GM12878 (cell line): ENCODE measurements at places on chromosomes 7 and 10.

DNA sequence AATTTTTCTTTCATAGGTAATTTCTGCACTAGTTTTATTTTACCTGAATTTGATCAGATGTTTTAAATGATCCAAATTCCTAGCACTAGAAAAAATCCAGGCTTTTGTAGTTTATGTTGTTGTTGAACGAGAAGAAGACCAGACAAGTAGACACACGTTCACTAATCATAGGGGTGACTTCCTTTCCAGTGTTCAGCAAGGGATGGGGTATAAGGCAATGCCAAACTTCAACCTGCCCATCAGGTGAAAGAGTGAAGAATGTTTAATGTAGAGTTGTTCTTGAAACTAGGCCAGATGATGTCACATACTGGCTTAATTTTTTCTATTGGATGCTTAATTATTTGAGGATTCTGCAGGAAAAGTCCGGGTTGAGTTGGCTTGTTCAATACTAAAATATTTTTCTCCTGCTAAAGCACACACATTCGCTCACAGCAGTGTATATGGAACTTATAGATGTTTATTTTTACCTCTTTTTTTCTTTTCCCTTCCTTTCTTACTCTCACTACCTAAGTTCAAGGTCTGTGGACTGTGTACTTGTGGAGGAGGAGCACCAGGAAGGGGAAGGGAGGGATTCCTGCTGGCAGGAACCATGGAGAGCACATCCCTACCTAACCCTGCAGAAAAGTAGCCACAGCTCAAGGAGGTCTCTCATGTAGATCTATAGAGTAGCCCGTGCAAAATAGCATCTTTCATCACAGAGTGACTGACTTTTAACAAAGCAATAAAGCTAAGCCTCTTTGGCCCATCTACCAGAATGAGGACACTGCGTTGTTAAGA lies 23.1 kb upstream of the AKR1E2 start:
- H3K27me3 ChIP-seq = no peaks in the 10 kb centered on the region
- no peak overlapping the region for H3K27ac ChIP-seq
- H3K36me3 ChIP-seq = no peaks in the 10 kb centered on the region
- H3K4me3 ChIP-seq = no peak overlapping the region
- no peaks in the 10 kb centered on the region for H3K4me1 ChIP-seq
- DNase-seq = no peak

- H3K27me3 ChIP-seq = no peaks in the 10 kb centered on the region
- no peak overlapping the region for H3K27ac ChIP-seq
- no peak for DNase-seq
- H3K36me3 ChIP-seq = no peaks in the 10 kb centered on the region
Measured at GRCh38 chr7:14950013-14950412, 47.5 kb upstream of the DGKB start.

DNA sequence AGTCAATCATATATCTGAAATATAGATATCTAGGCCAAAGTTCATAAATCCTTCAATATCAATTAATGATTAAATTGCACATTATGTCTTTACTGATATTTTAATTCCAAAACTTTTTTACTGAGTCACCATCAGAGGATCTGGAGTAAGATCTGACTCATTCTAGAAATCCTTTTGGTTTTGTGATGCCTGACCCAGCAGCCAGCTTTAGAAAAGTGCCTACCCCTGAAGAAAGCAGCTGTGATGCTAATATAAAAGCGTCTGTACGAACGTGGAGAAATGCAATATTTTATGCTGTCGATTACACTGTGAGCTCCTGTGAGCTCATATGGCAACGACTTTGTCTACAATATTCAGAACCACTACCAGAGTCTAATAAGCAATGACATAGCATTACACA lies 142.5 kb upstream of the LRRTM3 start:
- no peak for DNase-seq
- H3K4me3 ChIP-seq = no peak overlapping the region
- H3K27me3 ChIP-seq = no peaks in the 10 kb centered on the region
- H3K27ac ChIP-seq = no peak overlapping the region

GRCh38 chr10:119415536-119416503 lies 126.7 kb downstream of the RGS10 start:
- H3K4me3 ChIP-seq = no peak overlapping the region
- H3K27me3 ChIP-seq = no peaks in the 10 kb centered on the region
- no peaks in the 10 kb centered on the region; the same call in 1 of the 2 replicates for H3K36me3 ChIP-seq
